ENCODE measurements at places on chromosomes 12 and 14. TPM values are rescaled to one million over a fixed set of nuclear protein-coding genes. Genes with fewer than 3 reads are reported as not detected.

GRCh38 chr12:49536526-49537071, 2.2 kb upstream of the KCNH3 start:
- H3K4me3 ChIP-seq, result no peak overlapping the region
- H3K27ac ChIP-seq, result no peak overlapping the region
- peaks cover 48% of the 10 kb centered on the region for H3K27me3 ChIP-seq
- no peaks in the 10 kb centered on the region for H3K36me3 ChIP-seq
- peaks cover 6% of the 10 kb centered on the region for H3K4me1 ChIP-seq

- H3K4me3 ChIP-seq, result no peak overlapping the region
- DNase-seq, result no peak
- peaks cover 27% of the 10 kb centered on the region for H3K36me3 ChIP-seq
- H3K27me3 ChIP-seq, result no peaks in the 10 kb centered on the region
- H3K27ac ChIP-seq, result no peak overlapping the region
- H3K4me1 ChIP-seq, result no peaks in the 10 kb centered on the region
These were observed 22.3 kb downstream of the IFT43 start for GRCh38 chr14:76007852-76008251.

GRCh38 chr12:45794422-45794821, 64.9 kb downstream of the ARID2 start:
- no peak overlapping the region for H3K27ac ChIP-seq
- no peaks in the 10 kb centered on the region for H3K4me1 ChIP-seq
- no peak for DNase-seq
- no peaks in the 10 kb centered on the region for H3K27me3 ChIP-seq
- no peak overlapping the region for H3K4me3 ChIP-seq

GRCh38 chr12:40168001-40168400, 56.8 kb upstream of the LRRK2 start:
- H3K4me3 ChIP-seq, result no peak overlapping the region
- H3K36me3 ChIP-seq, result no peaks in the 10 kb centered on the region
- DNase-seq, result no peak
- H3K27ac ChIP-seq, result no peak overlapping the region
- H3K27me3 ChIP-seq, result no peaks in the 10 kb centered on the region
- H3K4me1 ChIP-seq, result no peaks in the 10 kb centered on the region

SPPL3 gene
- total RNA-seq, result 44.1 TPM

IFI27 gene
- 312 TPM for total RNA-seq

PTPRR gene
- 5.1 TPM for total RNA-seq

LRP1-AS gene
- not detected for total RNA-seq

GRCh38 chr12:75571204-75571603, 59.8 kb upstream of the KRR1 start:
- H3K4me3 ChIP-seq, result no peak overlapping the region
- no peaks in the 10 kb centered on the region for H3K4me1 ChIP-seq
- no peak for DNase-seq

Measured in upper lobe of right lung (tissue), 1 donor.